ENCODE measurements at places on chromosomes 2 and 18.

- no peak for DNase-seq
Observed at GRCh38 chr2:237134321-237135230, 48.9 kb downstream of the COPS8 start.

DNA sequence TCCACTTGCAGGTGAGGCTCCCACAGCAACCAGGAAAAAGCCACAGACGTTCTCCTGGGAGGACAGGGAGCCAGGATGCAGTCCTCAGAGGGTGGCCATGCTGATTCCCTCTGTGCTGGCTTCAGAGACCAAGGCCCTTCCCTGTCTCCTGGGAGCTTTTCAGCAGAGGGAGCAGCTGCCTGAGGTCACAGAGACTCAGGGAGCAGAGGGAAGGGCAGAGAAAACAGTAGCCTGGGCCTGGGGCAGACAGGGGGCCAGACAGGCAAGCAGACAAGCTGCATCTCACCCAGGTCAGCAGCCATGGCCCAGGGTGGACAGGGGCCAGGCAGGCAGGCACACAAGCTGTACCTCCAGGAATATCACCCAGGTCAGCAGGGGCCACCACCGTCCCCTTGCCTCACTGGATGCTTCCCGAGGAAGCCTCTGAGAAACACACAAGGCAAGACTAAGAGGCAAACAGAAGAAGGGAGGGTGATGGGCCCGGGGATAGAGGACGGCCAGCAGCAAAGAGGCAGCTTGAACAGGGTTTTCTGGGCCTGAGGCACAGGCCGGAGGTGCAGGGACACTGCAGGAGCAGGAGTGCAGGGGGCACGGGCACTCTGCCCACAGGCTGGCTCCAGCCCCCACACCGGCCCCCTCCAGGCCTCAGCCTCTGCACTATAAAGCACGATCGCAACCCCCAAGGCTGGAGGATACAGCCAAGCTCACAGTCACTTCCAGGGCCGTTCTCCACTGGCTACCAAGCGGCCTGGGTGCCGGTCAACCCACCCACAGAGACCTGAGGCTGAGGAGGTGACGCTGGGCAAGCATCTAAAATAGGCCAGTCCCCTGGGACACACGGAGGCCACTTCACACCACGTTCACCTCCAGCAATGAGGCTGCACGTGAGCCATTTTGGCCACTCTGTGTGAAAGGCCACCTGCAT is 6.1 kb downstream of the SLC66A2 start:
- no peak for DNase-seq

DNA sequence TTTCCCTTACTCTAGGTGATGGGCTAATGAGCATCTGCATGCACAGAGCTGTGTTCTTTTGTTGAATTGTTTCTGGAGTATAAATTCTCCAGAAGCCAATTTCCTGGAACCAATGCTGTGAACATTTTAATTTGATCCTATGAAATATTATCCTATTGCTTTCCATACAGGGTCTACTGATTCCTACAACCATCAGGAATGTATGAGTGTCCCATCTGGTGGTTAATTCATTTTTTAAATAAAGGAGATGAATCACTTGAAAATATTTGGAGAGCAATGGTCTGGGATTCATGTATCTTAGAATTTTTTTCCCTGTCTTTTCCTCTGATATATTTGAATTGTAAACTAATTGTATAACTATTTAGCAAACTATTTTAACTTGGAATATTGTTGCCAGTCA is 14.0 kb downstream of the KIF5C start:
- no peak for DNase-seq

DNA sequence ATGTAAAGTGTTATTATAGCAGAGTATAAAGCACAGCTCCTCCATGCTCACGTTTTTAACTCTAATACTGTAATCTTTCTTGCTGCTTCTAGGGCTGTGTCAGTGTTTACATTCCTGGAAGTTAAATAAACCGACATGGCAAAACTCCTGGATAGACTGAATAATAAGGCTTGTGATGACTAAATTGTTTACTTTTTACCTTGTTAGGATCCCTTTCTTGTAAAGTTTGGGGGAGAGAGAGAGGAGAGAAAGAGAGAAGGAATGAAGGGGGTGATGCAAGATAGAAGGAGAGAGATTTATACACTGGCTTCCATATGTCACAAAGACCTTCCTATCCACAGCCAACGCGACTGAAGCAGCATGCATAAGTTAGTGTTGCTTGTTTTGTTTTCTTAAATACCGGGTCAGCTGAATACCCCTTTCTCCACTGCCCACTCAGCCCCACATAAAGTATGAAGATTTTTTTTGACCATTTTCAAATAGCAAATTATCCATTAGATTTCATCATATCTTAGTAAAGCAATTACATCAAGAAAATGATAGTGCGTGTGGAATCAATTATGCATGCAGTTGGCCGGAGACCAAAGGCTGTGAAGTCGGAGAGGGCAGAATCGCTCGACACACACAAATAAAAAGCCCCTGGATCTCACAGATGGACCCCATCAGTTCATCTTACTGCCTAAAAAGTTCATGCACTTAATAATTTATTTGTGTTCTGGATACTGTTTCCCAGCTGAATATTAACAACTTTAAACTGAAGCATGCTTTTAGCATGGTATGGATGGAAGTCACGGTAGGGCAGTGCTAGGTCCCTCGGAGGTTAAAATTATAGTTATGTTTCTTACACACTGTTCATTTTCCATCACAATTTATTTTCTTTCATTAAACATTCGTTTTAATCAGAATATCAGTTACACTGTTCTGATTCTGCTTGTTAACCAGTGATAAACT is 20.1 kb downstream of the BCL11A start:
- DNase-seq = peak; percentile 8

DNA sequence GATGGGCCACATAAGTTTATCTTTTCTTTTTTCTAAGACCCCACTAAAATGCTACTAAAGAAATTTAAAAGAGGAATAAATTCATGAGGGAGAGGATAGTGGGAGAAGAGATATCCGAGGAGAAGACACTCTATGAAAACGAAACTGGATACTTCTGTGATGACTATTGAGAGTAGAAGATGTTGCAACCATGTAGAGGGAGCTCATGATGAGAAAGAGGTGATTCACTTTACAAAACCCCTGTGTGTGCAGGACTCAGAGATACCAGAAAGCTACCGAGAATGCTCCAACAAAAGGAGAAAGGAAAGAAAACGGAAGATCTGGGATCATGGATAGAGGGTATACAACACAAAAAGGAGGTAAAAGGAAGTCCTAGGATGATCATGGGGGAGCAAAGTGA is 34.9 kb downstream of the SLC38A11 start:
- peak; percentile 89 for DNase-seq

- DNase-seq = peak; percentile 64
Observed at GRCh38 chr2:27264753-27265535, 2.1 kb upstream of the SLC30A3 start.

DNA sequence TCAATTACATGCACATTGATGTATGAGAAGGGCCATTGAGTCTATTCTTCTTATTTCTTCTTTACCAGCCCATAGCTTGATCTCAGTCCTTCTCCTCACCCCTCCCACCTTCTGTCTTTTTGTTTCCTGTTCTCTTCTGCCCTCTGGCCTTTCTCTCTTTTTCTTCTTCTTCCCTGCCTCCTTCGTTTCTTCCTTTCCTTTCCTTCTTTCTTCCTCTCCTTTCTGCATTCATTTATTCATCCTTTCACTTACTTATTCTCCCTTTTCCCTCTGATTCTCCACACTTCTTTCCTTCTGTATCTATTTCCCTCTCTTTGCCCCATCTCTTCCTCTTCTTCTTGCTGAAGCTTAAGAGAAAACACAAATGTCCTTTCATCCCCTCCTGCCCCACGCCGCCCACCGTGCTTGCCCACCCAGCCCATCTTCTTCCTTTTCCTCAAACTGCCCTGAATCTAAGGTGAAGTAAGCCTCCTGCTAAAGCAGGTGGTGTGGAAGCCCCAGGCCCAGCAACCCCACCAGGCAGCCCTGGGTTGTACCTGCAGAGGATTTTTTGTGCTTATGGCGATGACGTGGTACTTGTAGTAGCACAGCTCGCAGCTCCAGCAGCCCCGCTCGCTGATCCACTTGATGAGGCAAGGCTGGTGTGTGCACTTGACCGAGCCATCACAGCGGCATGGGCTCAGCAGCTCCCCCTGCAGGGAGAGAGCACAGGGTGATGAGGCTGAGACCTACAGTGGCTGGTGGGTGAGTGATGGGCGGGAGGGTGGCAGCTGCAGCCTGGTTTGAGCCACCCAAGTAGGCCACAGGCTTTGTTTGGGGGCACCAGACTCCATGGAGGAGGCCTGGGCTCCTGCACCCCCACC is 89.0 kb downstream of the MARCHF4 start:
- DNase-seq = no peak

- DNase-seq = no peak
Observed at GRCh38 chr2:55156984-55157383, 75.1 kb downstream of the CLHC1 start.

DNA sequence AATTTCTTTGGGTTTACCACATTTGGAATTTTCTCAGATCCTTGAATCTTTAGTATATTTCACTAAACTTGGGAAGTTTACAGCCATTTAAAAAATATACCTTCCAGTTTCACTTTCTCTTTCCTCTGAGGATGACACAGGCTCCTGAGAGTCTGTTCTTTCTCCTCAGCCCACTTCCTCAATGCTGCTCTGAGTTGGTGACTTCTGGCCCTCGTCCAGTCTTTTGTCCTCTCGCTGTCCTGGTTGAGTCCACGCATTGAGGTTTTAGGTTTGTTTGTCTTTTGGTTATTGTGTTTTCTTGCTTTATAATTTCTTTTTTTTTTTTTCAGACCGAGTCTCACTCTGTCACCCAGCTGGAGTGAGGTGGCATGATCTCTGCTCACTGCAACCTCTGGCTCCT is 40.7 kb upstream of the GALR1 start:
- peak; percentile 19 for DNase-seq

GRCh38 chr2:65435625-65436168 is 3.3 kb upstream of the SPRED2 start:
- peak; percentile 83 for DNase-seq

GRCh38 chr18:654601-655000 is 2.9 kb upstream of the TYMS start:
- no peak for DNase-seq

DNA sequence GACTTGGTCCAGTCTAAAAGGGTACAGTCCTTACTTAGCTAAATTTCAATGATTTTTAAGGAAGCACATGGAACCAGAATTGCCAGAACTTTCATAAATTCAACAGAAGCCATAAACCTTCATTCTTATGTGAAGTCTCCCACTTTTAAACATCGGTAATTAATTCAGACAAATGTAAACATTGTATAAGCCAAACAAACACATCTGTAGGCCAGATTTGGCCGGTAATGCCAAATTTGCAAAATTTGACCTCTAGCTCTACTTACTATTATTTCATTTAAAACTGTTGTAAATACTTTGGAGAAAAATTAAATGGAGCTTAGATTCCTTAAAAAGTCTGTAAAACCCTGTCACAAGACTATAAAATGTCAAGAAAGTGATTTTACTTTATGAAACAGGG is 83.2 kb upstream of the GALNT5 start:
- no peak for DNase-seq

DNA sequence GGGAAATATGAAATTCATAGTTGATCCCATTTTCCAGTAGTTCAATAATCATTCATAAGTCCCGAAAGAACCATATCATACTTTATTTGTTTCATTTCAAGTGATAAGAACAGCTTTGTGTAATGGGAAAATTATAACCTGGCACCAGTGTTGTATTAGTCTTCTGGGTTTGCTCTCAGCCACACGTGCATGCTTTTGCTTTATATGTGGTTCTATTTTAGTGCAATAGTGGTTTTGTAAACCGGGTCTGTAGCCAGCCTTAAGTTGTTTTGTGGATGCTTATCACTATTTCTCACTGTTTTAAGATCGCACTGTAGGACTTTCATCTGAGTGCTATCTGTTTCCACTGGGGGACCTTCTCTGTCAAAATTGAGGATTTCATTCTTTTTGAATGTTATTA is 203.8 kb downstream of the PTPRM start:
- no peak for DNase-seq

GRCh38 chr2:182259629-182260150 is 167.1 kb downstream of the PDE1A start:
- DNase-seq = no peak

- no peak for DNase-seq
Observed at GRCh38 chr2:205013586-205013985, 468.3 kb downstream of the PARD3B start.

DNA sequence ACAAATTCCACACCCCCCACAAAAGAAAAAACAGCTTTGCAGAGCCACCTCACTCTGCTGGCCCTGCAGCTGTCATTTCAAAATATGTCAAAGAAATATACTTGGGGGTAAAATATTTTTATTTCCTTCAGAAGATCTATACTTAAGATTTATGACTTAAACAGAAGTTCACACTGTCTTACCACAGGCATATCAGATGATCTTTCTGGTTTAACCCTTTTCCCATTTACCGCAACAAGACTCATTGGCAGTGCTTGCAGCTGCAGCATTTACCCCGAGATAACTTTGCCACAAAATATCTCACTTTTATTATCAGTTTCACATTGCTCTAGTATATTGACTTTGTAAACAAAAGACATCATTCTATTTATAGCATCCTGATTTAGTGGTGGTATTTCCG is 21.6 kb upstream of the SLC35G4 start:
- no peak for DNase-seq

GRCh38 chr2:214671319-214671885 is 138.1 kb downstream of the BARD1 start:
- no peak for DNase-seq

DNA sequence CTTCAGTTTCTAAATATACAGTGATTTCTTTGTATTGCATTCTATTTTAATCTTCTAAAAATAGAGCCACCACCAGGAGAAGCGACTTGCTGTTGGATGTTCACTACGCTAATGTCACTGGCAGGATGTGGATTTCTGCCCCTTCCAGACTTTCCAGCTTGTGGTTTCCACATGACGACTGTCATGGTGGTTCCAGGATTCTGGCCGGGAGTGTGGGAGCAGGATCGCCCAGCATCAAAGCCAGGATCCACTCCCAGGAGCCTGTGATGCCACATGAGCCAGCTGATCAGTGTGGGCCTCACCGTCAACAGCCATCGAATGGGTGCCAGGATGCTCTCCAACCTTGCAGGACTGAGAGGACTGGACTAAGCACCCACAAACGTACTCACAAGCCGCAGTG is 148.8 kb downstream of the HDAC4 start:
- no peak for DNase-seq

- no peak for DNase-seq
Observed at GRCh38 chr18:518081-518480, 17.6 kb upstream of the COLEC12 start.

DNA sequence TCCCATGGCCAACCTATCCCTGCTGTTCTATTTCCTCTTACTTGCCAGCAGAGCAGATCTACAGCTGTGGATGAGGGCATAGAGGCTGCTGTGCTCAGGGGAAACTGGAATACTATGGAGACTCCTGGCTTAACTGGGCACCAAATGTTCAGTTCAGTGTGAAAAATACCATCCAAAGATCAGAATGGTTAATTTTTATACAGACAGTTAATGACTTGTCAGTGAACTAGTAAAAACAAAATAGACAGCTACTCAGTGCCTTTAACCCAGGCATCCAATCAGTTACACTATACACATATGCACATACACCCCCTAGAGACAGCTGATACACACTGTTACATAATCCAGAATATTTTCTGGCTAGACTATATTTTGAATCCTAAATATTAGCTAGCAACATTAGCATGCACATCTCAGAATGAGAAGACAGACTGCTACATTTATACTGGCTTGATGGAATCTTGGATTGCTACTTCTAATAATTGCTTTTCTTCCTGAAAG is 59.1 kb upstream of the WIPF1 start:
- DNase-seq = no peak

GRCh38 chr2:167264380-167264779 is 376.1 kb downstream of the XIRP2 start:
- no peak for DNase-seq
